T-cell (primary cell): ENCODE measurements at places on chromosomes 12 and 14. TPM values are rescaled to one million over a fixed set of nuclear protein-coding genes. Genes with fewer than 3 reads are reported as not detected.

DNA sequence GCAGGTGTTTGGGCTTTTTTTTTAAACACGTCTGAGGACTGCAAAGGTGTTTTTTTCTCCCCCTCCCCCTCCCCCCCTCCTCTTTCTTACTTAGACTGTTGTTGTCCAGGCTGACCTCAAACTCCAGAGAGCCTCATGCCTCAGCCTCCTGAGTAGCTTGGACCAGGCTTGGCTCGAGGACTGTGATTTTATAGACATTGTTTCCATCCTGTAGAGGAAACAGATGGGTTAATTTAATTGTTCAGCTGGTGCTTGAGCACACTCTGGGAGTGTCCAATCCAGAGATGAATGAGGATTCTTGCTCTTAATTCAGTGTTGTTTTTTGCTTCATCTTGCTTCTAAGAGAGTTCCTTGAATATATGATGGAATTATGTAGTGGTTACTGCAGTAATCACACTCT lies 42.1 kb downstream of the RASSF3 start:
- peaks cover 17% of the 10 kb centered on the region for H3K36me3 ChIP-seq
- H3K4me3 ChIP-seq = no peak overlapping the region
- no peaks in the 10 kb centered on the region for H3K27me3 ChIP-seq
- DNase-seq = no peak

- DNase-seq = no peak
- peaks cover 2% of the 10 kb centered on the region for H3K27me3 ChIP-seq
These were observed 28.9 kb upstream of the NUDT4 start for GRCh38 chr12:93348575-93349435.

DNA sequence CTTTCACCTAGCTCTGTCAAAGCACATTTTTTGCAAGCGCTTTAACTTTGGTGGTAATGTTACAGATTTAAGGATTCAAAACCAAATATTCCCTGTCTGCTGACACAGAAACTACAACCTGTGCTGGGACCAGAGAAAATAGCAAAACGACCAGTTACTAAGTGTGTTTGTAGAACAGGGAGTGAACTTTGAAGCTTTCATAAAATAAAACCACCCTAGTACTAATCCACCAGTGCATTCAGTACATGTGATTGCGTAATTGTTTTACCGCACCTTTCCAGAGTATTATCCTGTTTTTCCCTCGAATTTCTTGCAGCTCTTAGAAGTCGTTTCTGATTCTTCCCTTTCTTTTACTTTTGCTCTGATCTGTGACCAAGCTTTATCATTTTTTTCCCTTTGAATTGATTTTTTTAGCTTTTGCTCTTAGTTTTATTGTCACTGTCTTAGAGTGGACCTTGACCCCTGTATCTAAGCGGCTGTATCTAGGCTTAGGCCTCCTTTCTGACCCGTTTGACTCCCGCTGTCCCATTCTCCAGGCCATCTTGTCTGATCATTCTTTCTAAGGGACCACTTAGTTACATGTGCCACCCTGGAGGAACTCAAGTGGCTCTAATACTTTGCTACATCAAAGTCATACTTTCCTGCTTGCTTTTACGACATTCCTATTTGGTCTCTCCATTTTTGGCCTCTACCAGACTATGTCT lies 429.4 kb downstream of the PCNX1 start:
- no peaks in the 10 kb centered on the region for H3K27me3 ChIP-seq
- H3K4me3 ChIP-seq = no peak overlapping the region
- no peak overlapping the region for H3K27ac ChIP-seq
- no peak for DNase-seq

- DNase-seq = no peak
- no peak overlapping the region for H3K27ac ChIP-seq
- H3K4me3 ChIP-seq = no peak overlapping the region
- no peaks in the 10 kb centered on the region for H3K4me1 ChIP-seq
- H3K27me3 ChIP-seq = no peaks in the 10 kb centered on the region
- no peaks in the 10 kb centered on the region for H3K36me3 ChIP-seq
These were observed 236.5 kb upstream of the PELI2 start for GRCh38 chr14:55881577-55882241.

GRCh38 chr12:7302266-7302986 lies 1.4 kb upstream of the ACSM4 start:
- DNase-seq = no peak
- H3K27me3 ChIP-seq = no peaks in the 10 kb centered on the region
- H3K27ac ChIP-seq = no peak overlapping the region
- H3K4me3 ChIP-seq = no peak overlapping the region
- H3K4me1 ChIP-seq = no peaks in the 10 kb centered on the region
- H3K36me3 ChIP-seq = no peaks in the 10 kb centered on the region

DNA sequence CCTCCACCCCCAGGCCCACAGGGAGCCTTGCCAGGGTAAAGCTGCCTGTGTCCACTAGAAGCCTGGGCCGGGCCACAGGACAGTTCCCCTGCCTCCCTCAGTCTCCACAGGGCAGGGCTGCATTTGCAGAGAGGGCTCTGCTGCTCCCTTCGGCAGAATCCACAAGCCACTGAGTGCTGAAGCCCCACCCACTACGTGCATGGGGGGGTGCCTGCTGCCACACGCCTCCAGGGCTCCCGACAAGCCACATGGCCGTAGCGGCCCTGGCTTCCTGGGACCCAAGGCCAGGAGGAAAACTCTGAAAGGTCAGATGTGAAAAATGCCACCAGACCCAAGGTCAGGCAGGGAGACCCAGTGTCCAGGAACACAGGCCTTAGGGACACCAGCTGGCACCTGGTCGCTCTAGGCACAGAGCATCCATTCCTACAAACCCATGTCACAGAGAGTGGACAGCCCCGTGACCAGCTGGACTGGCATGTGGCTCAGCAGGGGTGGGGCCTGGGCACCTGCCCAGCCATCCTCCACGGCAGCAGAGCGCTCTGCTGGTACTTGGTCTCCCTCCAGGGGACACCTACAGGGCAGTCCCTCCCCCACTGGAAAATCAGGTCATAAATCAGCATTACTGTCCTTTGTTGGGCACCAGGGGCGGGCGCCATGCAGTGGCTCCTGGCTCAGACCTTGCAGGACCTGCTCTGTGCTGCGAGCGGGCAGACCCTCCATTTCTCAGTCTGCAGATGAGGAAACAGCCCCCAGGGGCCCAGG lies 42.9 kb downstream of the CCDC85C start:
- no peaks in the 10 kb centered on the region for H3K4me1 ChIP-seq
- H3K36me3 ChIP-seq = no peaks in the 10 kb centered on the region
- H3K27ac ChIP-seq = no peak overlapping the region
- no peaks in the 10 kb centered on the region for H3K27me3 ChIP-seq
- no peak for DNase-seq
- H3K4me3 ChIP-seq = no peak overlapping the region

- H3K4me1 ChIP-seq = peaks cover 13% of the 10 kb centered on the region
- H3K36me3 ChIP-seq = no peaks in the 10 kb centered on the region
- no peak overlapping the region for H3K27ac ChIP-seq
- H3K4me3 ChIP-seq = no peak overlapping the region
These were observed 18.0 kb downstream of the FKBP11 start for GRCh38 chr12:48907245-48907644.

- no peak overlapping the region for H3K27ac ChIP-seq
- no peak overlapping the region for H3K4me3 ChIP-seq
- DNase-seq = no peak
- H3K36me3 ChIP-seq = peaks cover 18% of the 10 kb centered on the region
- no peaks in the 10 kb centered on the region for H3K4me1 ChIP-seq
These were observed 21.6 kb downstream of the PYM1 start for GRCh38 chr12:55906056-55906455.

GRCh38 chr14:98984027-98984718 lies 287.8 kb downstream of the BCL11B start:
- no peaks in the 10 kb centered on the region for H3K36me3 ChIP-seq
- H3K27me3 ChIP-seq = no peaks in the 10 kb centered on the region
- H3K4me1 ChIP-seq = peaks cover 31% of the 10 kb centered on the region
- H3K4me3 ChIP-seq = peak overlapping the region; percentile 8
- DNase-seq = no peak

DNA sequence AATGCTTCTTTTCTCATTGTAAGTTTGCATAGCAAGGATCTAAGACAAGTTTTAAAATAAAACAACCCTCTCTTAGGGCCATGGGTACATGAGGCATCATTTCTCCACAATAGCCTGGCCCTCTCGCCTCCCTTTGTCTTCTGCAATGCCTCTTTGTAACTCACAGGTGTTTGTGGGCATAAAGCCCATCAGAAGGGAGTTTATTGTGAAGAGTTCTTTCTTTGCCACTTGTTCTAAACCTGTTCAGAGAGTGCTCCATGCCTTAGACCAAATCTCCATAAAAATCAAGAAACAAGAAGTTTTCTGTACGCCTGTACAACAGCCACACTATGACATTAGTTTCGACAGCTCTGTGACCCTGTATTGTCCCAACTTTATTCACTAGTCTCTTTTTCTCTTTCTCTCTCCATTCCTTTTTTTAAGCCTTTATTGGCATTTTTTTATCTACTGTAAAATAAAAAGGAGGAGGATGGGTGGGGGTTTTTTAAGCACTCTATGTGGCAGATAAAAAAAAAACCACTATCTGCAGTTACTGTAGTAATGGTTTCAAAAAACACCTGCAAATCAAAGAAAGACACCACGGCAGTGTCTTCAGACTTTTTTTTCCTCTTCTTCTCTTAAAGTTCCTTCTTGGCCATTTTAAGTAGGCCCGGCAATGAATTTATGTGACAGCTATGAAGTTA lies 1.6 kb downstream of the C12orf42 start:
- peaks cover 10% of the 10 kb centered on the region for H3K27me3 ChIP-seq
- peak overlapping the region; percentile 16 for H3K27ac ChIP-seq
- H3K4me1 ChIP-seq = peaks cover 14% of the 10 kb centered on the region
- H3K4me3 ChIP-seq = peak overlapping the region; percentile 59
- no peaks in the 10 kb centered on the region for H3K36me3 ChIP-seq

DNA sequence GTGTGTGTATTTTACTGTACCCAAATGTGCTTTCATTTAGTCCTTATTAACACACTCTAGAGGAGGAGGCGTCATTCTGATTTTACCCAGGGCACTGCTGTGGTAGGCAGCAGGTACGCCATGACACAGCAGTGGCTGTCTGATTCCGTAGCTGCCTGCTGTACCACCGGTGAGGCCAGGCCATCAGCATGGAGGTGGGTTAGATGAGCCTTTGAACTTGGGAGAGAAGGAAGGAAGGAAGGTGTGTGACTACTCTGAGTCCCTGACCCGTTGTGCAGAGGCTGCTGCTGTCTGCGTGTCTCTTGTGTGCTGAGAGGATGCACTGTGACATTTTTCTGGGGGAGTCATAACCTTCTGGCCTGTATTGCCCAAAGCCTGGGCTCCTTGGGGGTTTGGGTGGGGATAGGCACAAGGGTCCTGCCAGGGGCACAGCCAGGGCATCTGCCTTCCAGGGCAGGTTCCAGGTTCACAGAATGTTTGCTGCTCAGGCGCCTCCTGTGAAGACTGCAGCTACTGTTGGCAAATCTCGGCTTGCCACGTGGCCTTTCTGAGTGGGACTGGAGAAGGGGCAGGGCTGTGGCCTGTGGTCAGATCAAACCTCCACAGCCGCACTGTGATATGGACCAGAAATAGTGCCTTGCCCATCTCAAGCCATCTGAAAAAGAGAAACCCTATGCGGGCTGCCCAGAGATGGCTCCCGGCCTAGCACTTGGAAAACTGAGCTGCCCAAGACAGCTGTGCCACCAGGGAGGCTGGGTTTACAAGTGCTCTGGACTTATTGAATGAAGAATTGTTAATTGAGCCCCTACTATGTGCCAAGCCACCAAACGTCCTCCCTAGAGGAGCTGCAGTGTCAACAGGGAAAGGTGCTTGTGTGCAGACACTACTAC lies 47.1 kb downstream of the MLXIP start:
- H3K36me3 ChIP-seq = peaks cover 36% of the 10 kb centered on the region
- no peak for DNase-seq
- H3K27ac ChIP-seq = no peak overlapping the region
- H3K4me3 ChIP-seq = no peak overlapping the region

ASB2 gene
- total RNA-seq = 2.8 TPM

FBLN5 gene
- 9.5 TPM for total RNA-seq

CPNE6 gene
- not detected for total RNA-seq

LRCOL1 gene
- total RNA-seq = not detected

BEST3 gene
- total RNA-seq = not detected

CLEC4A gene
- total RNA-seq = 0.82 TPM
